ENCODE measurements at places on chromosomes 7 and 10.
A peak's percentile ranks its signal among the peaks of the same experiment; 100 is the strongest.

DNA sequence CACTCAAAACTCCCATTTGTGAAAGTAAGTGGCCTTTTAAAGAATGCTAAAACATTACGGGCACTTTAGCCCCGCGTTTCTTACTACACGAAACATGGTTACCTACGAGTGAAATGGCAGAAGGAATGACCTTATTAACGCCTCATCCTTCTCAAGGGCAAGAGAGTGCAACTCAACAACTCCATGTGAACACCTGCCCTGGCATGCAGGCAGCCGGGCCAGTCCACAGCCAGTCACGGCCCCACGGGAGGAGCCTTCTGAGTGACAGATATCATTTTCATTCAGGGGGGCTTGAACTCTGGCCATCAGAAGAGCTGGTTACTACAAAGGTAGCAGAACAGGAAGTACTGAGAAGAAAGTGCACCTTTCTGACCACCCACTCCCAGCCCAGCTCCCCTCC lies 236.1 kb downstream of the PTPRN2 start:
- DNase-seq, result no peak

- DNase-seq, result no peak
These were observed 898.5 kb upstream of the KCND2 start for GRCh38 chr7:119374436-119374835.

- DNase-seq, result no peak
These were observed 119.3 kb downstream of the NRP1 start for GRCh38 chr10:33215154-33215553.

DNA sequence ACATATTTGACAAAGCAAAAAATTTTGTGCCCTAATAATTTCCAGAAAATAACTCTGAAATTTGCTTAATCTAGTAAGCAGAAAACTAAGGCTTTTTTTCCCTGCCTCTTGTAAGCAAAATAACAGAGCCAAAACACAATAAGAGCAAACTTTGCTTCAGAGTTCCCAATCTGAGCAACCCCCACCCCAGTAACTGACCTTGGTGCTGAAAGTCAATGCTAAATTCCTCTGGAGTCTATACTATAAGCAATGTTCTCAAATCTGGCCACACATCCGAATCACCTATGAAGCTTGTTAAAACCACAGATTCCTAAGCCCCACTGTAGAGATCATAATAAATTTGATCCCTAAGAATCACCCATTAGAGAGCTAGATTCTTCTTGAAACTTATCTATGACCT lies 150.5 kb downstream of the ELAPOR2 start:
- DNase-seq, result peak; percentile 14

DNA sequence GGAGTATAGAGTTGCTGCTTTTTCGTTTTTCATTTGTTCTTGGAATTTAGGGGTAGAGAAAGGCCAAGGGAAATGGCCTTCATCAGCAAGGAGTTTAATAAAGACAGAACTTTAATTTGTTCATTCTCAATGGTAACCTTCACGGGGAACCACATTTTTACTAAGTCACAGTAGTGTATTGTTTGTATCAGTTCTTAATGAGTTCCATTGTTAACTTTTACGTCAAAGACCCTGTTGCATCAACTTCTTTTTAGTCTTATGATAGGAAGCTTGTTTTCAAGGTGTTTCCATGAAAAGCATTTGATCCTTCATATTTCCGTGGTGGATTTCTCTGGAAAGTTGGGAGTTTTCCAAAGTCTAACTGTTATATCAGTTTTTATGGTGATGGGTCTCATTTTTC lies 169.9 kb downstream of the CREB5 start:
- peak; percentile 99 for DNase-seq

DNA sequence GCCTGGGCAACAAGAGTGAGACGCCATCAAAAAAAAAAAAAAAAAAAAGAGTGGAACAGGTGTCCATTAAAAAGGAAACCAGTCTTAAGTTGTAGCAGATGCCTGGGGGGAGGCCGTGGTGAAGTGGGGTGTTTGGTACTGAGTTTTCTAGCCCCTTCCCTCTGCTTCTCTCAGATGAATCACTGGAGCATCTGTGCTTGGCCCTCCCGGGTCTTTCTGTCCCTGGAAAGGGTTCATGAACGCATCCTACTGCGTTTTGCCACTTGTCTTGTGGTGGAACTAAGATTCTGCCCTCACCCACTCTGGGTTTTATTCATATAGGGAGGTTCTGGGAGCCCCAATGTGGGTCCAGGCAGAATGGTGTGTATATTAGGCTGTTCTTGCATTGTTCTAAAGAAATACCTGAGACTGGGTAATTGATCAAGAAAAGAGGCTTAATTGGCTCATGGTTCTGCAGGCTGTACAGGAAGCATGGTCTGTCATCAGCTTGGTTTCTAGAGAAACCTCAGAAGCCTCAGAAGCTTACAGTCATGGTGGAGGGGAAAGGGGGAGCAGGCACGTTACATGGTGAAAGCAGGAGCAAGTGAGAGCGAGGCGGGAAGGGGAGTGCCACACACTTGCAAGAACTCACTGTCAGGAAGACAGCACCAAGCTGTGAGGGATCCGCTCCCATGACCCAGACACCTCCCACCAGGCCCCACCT lies 63.5 kb downstream of the CAMK1D start:
- no peak for DNase-seq

DNA sequence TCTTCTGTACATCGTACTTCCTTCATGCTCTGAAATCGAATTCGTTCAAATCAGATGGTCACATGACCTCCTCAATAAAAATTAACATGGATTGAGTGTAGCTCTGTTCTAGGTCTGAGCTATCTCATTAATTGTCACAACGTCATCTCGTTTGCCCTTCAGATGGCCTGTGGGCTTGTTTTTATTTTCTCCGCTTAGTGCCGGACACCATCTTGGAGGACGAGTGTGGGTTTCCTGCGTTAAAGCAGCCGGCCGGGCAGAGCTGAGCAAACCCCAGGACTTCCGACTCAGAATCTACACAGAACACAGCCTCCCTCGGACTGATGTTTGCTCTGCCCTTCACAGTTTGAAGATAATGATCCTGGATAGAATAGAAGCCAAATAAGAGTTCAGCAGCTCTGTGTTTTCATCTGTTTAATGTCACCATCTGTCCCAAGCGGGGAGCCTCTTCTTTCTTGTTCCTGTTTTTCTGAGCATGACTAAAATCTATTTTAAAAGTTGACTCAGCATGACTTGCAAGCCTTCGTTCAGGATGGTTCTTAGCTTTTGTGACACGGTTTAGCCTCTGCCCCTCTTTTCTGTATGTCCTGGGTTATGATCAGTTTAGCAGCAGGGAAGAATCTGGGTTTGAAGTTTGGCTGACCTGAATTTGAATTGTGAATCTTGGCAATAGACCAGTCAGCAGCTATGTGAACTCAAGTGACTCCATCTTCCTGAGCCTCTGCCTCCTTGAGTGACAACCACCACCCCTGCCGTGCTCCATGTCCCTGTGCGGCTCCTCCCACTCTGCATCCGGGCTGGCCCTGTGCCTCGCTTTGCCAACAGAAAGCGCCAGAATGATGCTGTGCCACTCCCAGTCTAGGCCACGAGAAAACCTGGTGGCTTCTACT lies 30.6 kb upstream of the GALNTL5 start:
- no peak for DNase-seq

- no peak for DNase-seq
These were observed 94.3 kb downstream of the ZEB1 start for GRCh38 chr10:31413325-31413724.

DNA sequence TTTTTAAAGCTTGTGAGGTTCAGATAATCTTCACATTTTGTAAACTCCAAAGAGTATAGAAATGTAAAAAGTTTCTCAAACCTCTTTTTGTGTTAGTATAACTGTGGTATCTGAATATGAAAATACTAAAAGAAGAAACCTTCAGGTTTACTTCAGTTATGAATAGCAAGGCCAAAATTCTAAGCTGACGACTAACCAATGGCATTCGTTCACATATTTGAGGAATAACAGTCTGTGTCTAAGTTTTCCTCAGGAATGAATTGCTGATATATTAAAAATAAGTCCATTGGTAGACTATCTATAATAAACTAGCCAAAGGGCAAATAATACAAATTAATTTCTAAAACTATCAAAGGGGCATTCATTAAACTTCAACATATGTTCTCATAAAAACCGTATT lies 206.0 kb downstream of the CXCL12 start:
- DNase-seq, result no peak

DNA sequence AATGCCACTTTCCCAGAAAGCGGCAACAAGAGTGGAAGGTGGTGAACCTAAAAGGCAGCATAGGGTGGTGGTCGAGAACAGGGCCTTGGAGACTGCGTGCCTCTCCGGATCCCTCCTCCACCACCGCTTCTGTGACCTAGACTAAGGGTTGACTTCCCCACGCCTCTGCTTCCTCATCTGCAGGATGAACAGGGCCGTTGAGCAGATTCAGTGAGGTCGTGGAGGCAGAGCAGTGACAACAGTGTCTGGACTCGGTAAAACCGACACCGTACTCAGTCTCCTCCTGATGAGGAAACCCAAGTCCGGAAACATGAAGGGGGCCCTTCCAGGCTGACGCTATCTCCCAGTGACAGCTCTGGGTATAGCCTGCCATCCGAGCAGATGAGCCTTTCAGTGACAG lies 162.6 kb downstream of the CELF2 start:
- DNase-seq, result no peak

DNA sequence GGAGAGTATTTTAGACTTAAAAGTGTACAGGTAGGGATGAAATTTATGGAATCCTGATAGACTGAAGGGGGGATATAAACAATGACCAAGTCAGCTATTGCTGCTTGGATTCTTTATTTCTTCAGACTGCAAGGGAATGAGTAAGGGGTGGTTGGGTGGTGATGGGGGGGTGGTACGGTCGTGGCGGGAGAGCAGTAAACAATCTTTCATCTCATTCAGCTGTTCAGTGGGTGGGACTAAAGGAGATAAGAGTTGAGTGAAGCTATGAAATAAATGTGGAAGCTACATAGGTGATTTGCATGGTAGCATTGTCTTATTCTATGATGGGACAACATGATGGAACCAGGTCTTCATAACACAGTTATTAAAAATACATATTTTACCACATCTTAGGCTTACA lies 1.8 kb downstream of the SEPTIN7 start:
- no peak for DNase-seq

GRCh38 chr7:5213286-5213645 lies 23.2 kb downstream of the WIPI2 start:
- DNase-seq, result no peak

DNA sequence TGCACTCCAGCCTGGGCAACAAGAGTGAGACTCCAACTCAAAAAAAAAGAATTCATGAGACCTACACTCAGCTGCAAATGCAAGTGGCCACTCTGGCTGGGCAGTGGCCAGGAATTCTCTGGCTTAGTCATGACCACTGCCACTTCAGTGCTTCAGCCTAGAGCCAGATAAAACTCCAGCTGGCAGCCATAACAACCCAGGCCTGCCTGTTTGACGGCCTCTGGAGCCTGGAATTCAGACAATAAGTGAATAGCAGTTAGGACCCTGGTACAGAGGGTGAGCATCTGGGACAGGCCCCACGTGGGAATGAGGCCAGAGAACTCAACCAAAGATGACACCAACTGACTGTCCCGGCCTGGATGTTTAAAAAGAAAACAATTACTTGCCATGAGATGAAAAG lies 18.9 kb downstream of the RCC1L start:
- DNase-seq, result no peak

DNA sequence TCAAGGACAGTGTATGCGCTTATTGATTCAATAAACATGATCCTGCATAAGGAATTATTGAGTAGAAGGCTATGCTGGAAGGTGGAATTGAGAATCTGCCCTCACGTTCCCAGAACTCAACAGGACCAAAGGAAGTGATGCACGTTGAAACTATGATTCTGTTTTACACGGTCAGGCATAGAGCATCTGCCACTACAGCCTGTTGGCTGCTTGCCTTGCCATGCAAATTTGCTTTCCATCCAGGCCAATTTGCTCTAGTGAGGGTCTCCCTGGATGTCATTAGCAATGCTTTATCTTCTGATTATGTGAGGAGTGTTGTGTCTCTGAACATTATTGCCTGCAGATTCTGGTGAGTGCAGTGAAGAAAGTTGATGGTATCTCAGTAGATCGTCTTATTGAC lies 132.9 kb downstream of the ADRA2A start:
- DNase-seq, result no peak

GRCh38 chr7:81743665-81744064 lies 26.2 kb downstream of the HGF start:
- DNase-seq, result no peak

- peak; percentile 29 for DNase-seq
These were observed 102.3 kb upstream of the PPP1R3A start for GRCh38 chr7:114021135-114021534.

GRCh38 chr7:91323626-91324158 lies 59.5 kb downstream of the FZD1 start:
- no peak for DNase-seq

- DNase-seq, result peak; percentile 87
These were observed 107.5 kb downstream of the ITGB8 start for GRCh38 chr7:20438248-20438647.

- DNase-seq, result no peak
These were observed 8.8 kb upstream of the AFAP1L2 start for GRCh38 chr10:114412907-114413797.

- no peak for DNase-seq
These were observed 34.8 kb downstream of the SLC25A13 start for GRCh38 chr7:96287132-96287531.

DNA sequence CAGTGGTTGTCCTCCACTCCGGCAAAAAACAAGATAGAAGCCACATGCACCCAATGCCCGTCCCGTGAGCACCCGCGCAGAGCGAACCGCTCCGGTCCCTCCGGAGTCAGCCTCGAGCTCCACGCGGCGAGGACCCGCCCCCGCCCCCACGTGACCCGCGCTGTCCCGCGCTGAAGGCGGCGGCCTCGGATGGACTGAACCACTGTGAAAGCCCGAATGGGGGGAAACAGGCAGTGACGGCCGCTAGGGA lies 766 bp upstream of the EIF3B start:
- DNase-seq, result peak; percentile 92

DNA sequence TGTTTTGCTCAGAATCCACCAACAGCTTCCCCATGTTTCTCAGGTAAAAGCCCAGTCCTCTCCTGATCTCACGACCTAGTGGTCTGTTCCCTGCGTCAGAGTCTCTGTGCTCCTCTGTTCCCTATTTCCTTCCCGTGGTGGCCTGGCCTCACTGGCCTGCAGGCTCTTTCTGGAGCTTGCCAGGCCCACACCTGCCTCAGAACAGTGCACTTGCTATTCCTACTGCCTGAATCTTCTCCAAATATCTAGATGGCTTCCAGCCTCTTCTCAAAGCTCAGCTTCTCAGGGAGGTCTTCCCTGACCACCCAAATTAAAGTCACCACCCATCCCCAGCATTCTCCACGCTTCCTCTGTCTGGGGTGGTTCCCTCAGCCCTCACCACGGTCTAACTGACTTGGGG lies 165.3 kb downstream of the USP6NL start:
- no peak for DNase-seq

- DNase-seq, result no peak
These were observed 121.9 kb downstream of the MAD1L1 start for GRCh38 chr7:2110610-2111396.

GRCh38 chr7:101134399-101134980 lies 7.6 kb downstream of the SERPINE1 start:
- no peak for DNase-seq

GRCh38 chr7:106381252-106381651 lies 96.5 kb upstream of the NAMPT start:
- no peak for DNase-seq

Measured in SK-MEL-5 (cell line).